ENCODE measurements at places on chromosomes 5 and 9.
A peak's percentile ranks its signal among the peaks of the same experiment; 100 is the strongest.

DNA sequence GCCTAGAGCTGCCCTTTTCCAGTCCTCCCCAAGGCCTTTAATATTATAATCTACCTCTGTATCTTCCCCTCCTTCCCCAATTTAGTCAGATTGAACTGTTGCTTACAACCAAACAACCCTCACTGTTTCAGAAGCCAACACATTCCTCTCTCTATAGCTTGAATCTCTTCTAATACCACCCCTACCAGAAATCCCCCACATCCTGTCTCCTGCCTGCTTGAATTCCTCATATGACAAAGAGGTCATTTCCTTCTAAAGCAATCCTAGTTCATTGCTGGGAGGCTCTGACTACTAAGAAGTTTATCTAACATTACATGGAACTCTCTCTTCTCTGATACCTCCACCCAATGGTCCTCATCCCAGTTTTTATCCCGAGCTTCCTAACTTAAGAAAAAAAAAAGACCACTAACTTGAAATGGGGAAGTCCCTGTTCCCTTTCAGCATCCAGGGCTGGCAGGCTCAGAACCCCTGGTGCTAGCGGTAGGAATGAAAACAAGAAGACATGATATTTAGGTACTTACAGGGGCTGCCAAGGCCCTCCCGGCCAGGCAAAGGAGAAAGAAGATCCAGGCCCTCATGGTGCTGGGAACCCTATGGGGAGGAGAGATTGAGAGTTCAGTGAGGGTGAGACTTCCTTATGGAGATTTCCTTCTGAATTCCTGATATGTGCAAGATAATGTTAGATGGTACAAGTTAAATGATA is 11.0 kb downstream of the SPARC start:
- no peak for DNase-seq

DNA sequence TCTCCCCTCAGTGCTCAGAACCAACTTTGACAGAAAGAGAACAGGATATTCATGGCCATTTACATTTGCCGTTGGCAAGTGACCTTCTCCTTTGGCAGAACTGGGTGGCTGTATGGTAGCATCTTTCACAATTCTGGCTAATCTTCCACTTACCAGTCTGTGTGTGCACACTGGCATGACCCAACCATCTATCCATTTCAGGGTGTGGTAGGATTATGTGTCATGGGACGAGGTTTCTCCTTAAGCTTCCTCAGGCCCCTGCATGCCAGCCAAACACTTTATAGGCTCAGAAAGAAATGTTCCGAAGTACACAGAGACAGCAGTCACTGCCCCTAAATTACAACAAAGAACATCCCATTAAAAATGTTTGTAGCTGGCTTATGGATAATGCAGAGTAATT is 497.1 kb downstream of the NFIB start:
- DNase-seq = no peak

DNA sequence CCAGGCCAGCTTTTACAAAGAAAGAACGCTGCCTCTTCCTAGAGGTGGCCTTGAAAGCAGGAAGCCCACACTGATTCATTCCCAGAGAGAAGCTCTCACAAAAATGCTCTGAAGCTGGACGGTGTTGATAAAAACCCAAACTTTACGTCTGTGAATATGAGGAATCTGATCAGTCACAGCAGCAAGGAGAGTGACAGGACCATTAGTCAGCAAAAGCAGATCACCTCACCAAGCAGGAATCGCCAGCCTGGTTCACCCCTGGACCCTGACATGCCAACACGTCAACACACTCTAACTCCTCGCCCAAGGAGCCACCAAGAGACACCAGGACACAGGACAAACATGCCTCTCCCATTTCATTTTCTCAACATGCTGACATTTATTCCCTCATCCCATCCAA is 70.6 kb upstream of the ZNF622 start:
- no peak for DNase-seq

DNA sequence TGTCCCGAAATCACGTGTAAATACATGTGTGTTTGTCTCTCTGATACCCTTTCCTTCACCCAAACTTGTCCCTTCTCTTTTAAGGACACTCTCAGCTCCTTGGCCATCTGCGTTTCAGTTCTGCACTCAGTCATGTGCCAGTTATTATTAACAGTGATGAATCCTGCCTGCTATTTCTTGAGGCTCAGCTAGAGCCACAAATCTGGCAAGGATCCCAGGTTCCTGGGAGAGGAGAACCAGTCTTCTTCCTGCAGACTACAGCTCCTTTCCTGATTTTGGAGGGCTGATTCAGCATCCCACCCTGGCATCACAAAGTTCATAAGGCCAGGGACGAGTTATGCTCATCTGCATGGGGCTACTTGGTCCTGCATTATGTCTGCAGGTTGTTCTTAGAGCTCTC is 5.6 kb downstream of the MAMDC2 start:
- peak; percentile 60 for DNase-seq

GRCh38 chr5:139872052-139872766 is 76.6 kb downstream of the PSD2 start:
- no peak for DNase-seq

GRCh38 chr9:107685376-107685775 is 195.8 kb upstream of the KLF4 start:
- no peak for DNase-seq

Measured in AG08395 (cell line).